NCI-H2081 treated with DMSO at 0.1 percent for 48 hours (cell line): ENCODE measurements at places on chromosomes 1 and 21.

DNA sequence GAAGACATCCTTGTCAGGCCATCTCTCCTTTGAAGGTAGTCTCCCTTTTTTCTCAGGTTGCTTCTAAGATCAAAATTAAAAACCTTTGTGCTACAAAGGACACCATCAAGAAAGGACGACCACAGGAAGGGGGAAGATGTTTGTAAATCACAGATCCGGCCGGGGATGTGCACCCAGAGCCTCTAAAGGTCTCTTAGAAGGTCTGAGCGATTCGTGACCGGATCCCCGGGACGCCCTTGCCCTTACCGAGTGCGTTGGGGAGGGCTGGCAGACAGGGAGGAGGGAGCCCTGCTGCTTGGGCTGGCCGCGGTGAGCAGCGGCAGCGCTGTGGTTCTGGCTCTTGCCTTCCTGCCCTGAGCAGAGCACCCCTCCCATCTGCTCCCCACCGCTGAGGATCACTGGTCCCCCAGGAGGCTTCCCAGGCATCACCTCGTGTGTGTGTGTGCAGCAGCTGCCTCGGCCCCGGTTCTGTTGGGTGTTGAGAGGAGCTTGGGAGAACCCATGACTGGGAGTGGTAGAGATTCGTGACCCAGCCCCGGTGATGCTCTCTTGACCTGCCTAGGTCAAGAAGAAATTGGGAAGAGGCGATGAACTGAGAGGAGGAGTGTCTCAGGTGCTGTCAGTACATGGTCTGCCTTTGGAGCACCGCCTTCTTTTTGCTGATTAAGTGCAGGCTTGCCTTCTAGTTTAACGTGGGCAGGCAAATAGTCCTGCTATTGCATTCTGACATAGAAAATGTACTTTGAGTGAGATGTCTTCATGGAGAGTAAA lies 34.5 kb downstream of the AGPAT3 start:
- DNase-seq, result no peak

DNA sequence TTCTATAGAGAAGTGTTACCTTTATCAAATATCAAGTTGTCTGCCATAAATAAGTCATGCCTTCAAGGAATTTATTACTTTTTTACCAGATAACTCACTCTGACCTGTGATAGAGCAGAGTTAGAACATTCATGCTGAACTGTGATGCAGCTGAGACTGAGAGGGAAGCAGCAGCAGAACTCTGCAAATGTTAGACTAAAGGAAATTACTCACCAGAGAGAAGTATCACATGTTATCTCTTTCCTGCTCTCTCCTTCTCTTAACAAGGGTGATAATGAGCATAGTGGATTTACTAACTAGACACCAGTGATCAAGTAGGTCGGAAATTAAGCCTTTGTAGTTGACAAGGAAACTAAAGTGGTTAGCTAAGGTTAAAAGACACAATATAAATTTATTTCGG lies 181.6 kb downstream of the RASAL2 start:
- no peak for DNase-seq

DNA sequence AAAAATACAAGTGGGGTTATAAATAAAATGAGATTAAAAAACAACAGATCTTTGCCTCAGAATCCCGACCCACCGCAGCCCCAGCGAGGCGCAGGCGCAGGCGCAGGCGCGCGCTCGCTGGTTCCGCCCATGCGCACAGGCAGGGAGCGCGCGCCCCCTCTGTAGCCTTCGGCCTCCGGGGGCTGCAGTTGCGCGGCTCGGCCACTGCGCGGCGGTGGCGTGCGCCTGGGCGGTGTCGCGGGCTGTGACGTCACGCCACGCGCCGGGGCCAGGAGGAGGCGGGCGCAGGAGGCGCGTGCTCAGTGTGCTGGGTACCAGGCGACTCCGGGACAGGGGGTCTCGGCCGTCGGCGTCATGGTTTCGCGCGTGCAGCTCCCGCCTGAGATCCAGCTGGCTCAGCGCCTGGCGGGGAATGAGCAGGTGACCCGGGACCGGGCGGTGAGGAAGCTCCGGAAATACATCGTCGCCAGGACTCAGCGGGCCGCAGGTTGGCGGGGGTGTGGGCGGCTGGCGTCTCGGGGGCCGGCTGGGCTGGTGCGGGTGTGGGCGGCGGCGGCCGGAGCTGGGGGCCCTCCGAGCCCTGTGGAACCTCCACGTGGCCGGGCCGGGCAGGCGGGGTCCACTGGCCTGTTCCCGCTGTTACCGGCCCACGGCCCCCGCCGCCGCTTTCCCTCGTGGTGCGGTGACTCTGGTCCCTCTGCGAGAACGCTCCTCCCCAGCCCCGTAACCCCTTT lies at the start of gene RRP1:
Gene RRP1, plus strand, starts transcription at position 302 of the 734 bp plus-strand sequence. Its CDS starts 53 bp downstream, at position 355.
- peak; percentile 32 for DNase-seq

DNA sequence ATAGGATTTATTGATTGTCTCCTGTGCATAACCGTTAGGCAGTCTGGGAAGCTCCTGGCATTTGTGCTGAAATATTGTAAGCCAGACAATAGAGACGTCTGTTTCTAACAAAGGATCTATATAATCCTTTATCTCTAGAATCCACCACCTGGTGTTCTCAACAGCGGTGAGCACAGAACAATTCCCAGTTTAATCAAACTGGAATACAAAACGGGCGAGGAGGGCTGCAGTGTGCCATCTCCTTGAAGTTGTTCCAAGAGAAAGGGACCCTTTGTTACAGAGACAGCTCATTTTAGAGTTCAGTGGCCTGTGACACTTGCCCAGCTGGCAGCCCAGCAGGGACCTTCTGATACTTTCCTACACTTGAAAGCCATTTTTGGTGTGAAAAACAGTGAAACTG lies 162.8 kb upstream of the IVNS1ABP start:
- no peak for DNase-seq

- DNase-seq, result no peak
Observed at GRCh38 chr1:207286786-207287468, 34.6 kb upstream of the CD55 start.

GRCh38 chr1:159040893-159041724 lies 31.4 kb downstream of the IFI16 start:
- DNase-seq, result no peak

GRCh38 chr1:224801844-224802490 lies 127.5 kb upstream of the DNAH14 start:
- DNase-seq, result no peak

GRCh38 chr21:19833082-19833481 lies 1165.1 kb upstream of the NCAM2 start:
- DNase-seq, result no peak

GRCh38 chr1:183460596-183460995 lies 11.7 kb upstream of the SMG7 start:
- DNase-seq, result no peak

DNA sequence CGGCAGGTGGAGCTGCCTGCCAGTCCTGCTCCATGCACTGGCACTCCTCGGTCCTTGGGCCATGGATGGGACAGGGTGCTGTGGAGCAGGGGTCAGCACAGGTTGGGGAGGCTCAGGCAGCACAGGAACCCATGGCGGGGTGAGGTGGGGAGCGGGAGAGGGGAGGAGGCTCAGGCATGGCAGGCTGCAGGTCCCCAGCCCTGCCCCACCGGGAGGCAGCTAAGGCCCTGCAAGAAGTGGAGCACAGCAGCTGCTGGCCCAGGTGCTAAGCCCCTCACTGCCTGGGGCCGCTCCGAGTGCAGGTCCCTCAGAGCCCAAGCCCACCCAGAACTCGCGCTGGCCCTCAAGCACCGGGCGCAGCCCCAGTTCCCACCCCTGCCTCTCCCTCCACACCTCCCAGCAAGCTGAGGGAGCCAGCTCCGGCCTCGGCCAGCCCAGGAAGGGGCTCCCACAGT lies 691 bp upstream of the GBP5 start:
- no peak for DNase-seq

- DNase-seq, result no peak
Observed at GRCh38 chr1:150009604-150010392, 728 bp downstream of the OTUD7B start.

DNA sequence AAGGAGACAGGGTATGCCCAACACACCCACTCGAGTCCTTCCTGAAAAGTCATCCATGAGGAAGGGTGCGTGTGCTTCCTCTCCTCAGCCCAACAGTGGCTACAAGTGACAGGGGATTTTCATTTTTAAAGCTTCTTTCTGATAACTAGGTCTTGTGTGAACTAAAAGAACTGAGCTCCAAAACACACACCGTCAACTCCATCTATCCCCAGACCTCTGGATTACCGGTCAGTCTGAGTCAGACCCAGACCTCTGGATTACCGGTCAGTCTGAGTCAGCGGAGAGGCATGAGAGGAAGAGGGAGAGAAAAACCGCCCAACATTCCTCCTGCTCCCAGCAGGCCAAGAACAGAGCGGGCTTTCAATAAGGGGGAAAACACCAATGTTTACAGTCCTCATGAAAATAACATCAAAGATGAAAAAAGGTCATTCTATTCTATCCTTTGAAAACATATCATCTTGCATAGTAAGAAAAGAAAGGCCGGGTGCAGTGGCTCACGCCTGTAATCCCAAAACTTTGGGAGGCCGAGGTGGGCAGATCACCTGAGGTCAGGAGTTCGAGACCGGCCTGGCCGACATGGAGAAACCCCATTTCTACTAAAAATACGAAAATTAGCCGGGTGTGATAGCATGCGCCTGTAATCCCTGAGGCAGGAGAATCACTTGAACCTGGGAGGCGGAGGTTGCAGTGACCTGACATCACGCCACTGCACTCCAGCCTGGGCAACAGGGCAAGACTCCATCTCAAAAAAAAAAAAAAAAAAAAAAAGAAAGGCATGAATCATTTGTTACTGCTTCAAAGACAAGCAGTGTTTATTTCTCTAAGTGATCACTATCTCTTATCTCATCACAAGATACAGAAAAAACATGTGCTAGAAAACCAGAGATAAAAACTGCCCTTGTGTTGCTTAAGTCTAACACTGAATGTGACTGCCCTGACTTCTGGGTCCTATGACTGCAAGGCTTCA lies 3.4 kb downstream of the PTTG1IP start:
- DNase-seq, result no peak

- DNase-seq, result no peak
Observed at GRCh38 chr1:236345728-236346127, 48.4 kb upstream of the EDARADD start.

GRCh38 chr1:119007670-119008482 lies 19.7 kb upstream of the TBX15 start:
- no peak for DNase-seq

DNA sequence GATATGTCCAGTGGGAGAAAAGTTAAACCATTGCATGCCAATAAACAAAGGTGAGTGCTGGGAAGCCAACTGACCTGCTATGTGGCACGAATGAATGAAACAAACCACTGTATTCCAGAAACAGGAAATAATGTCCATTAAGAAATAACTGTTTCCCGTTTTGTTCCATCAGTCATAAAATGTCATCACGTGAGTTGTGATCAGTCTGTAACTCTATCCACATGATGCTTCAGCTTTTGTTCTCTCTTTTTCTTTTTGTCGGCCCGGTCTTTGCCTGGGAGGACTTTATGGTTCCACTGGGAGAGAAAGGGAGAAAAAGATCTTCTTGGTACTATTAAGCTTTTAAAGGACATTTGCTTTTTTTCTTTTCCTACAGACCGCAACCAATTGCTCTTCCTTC lies 179.9 kb downstream of the TGFB2 start:
- no peak for DNase-seq

- DNase-seq, result peak; percentile 57
Observed at GRCh38 chr1:163071405-163072255, 2.5 kb downstream of the RGS4 start.

DNA sequence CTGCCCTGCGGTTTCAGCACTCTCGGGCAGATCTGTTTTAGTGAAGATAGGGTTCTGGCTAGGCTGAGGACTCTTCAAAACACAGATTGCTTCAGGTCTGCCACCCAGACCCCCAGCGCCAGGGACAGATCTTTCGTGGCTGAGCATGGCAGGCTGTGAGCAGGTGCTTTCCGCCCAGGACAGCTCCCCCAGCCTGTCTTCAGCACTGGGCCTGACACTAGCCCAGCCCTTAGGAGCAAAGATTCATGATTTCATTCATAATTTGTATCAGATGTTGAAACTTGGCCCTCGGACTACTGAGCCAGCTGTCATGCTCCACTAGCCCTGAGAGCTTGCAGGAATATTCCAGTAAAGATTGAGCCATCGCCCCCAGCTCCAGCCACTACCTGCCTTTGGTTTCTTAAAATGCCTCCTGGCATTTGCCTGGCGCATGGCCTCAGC lies 5.9 kb downstream of the ADPRS start:
- DNase-seq, result no peak

- DNase-seq, result no peak
Observed at GRCh38 chr1:162689745-162690671, 57.7 kb downstream of the DDR2 start.

DNA sequence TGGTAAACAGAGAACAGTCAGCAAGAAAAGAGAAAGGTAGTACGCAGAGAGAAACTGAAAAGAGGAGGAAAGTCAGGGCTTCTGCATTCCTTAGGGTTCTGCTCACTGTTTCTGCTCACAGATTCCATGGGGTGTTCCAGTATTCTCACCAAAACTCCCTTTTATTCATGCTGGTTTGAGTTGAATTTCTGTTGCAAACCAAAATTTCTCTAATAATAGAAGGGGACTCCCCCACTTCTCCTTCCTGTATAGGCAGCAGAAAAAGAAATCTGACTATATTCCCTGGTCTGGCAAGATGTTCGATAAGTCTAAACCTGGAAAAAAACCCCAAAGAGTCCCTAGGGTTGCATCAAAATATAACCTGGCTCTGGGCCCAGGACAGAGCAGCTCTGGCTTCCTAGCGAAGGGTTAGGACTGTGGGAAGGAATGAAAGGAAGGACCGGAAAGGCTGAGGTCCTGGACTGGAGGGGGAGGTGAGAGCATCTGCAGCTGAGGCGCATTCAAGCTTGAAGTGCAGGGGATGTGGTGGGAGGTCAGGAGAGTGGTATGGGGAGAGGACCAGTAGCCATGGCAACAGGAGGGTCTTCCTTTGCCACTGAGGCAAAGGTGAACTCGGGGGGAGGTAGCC lies 18.8 kb upstream of the RGS16 start:
- no peak for DNase-seq

DNA sequence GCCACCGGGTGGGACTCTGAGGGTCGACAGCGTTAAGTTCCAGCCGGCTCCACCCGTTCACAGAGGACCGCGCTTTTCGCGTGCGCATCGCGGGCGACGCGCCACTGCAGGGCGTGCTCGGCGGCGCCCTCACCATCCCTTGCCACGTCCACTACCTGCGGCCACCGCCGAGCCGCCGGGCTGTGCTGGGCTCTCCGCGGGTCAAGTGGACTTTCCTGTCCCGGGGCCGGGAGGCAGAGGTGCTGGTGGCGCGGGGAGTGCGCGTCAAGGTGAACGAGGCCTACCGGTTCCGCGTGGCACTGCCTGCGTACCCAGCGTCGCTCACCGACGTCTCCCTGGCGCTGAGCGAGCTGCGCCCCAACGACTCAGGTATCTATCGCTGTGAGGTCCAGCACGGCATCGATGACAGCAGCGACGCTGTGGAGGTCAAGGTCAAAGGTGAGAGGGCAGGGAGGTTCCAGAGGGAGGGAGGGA lies 4.9 kb downstream of the BCAN start:
- no peak for DNase-seq

GRCh38 chr1:175129182-175129581 lies 61.5 kb downstream of the TNN start:
- no peak for DNase-seq

DNA sequence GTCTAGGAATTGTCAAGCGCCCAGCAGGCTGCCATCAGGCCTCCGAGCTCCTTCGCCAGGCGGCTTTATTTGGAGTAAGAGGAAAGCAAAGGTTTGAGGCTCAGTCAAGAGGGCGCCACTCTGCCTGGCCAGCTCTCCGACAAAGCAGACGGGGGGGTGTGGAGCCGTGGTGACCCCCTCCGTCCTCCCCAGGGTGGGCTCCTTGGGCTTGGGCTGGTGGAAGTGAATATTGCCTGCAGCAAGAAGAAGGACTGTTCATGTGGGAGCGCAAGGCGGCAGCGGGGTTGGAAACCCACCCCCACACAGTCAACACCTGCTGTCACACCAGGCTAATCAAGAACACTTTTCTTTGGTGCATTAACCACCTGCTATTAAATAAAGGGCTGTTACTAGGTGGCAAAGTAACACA lies 14.6 kb downstream of the EPHX1 start:
- DNase-seq, result peak; percentile 91

- DNase-seq, result no peak
Observed at GRCh38 chr21:35882791-35883240, 177.5 kb downstream of the SETD4 start.
